ENCODE measurements at places on chromosomes 5 and 9.

DNA sequence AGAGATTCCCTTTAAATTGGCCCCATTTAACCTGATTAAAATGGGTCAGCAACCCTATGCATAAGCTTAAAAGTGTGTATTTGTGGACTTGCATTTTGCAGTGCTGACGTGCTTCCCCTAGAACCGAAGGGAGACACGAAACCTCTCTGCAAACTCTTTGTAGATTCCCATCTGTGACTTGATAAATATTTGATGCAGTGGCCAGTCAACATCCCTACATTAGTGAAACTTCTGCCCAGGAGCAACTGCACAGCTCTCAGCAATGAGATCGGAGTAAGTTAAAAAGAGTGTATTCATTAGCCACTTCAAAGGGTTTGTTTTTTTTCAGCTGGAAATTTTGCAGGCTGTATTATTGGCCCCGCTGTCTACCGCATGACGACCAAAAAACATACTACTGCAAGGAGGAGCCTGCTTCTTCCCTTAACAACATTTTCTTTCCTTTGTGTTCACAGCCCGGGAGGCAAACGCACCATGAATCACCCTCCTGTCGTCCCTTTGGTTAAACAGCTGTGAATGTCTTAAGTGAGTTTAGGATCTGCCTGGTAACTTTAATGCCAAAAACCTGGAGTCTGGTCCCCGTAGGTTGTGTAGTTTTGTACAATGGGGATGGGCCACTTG is 38.0 kb upstream of the TCERG1 start:
- no peak for DNase-seq

- no peak for DNase-seq
Observed at GRCh38 chr9:35342221-35342958, 147.5 kb upstream of the RUSC2 start.

GRCh38 chr5:80654391-80655230 is at the start of the genes DHFR and MSH3:
Gene DHFR, minus strand, starts transcription at chr5:80654983. Its CDS starts 494 bp downstream, at chr5:80654489.
Gene MSH3, plus strand, starts transcription at chr5:80654652. Its CDS starts 76 bp downstream, at chr5:80654728.
- peak; percentile 81 for DNase-seq

GRCh38 chr5:154674029-154674428 is 81.1 kb upstream of the LARP1 start:
- no peak for DNase-seq

GRCh38 chr5:124194282-124194681 is 552.2 kb downstream of the ZNF608 start:
- DNase-seq = no peak

- no peak for DNase-seq
Observed at GRCh38 chr9:126157423-126157822, 169.2 kb upstream of the MVB12B start.

GRCh38 chr9:112894699-112895098 is 4.0 kb upstream of the SLC46A2 start:
- no peak for DNase-seq

DNA sequence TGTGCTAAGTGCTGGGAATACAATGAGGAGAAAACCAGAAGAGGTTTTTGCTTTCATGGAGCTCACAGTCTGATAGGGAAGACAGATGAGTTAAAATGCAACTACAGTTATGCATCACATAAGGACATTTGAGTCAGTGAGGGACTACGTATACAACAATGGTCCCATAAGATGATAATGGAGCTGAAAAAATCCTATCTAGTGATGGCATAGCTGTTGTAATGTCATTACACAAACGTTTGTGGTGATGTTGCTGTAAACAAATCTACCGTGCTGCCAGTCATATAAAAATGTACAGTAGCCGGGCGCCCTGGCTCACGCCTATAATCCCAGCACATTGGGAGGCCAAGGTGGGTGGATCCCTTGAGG is 110.1 kb upstream of the RAD23B start:
- no peak for DNase-seq

DNA sequence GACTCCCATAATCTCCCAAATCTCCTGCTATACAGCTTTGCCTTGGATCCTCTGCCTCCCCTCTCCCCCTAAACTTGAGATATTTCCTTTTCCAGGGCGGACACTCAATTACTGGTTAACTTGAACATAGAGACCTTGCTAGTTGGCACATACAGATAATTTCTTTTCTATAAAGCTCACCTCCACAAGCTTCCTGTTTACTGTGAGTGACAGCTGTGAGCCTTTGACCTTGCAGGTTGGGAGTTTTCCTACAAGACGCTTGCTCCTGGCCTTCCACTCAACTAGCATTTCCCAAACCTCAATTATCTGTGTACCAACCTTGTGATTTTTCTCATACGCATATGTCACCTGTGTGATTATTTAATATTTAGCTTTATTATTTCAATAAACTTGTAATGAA is 114.5 kb downstream of the GNA14 start:
- no peak for DNase-seq
